ENCODE measurements at places on chromosomes 11 and 22. TPM values are rescaled to one million over a fixed set of nuclear protein-coding genes. Genes with fewer than 3 reads are reported as not detected.

Gene PATE3
- not detected for total RNA-seq

Gene MYBPC3
- total RNA-seq: not detected

Gene IL10RA
- total RNA-seq: 0.50 TPM

Gene SPDYC
- total RNA-seq: not detected

Gene RIBC2
- total RNA-seq: 3.0 TPM

Measured in uterine smooth muscle cell (primary cell).